Stimulated activated CD4-positive, alpha-beta T cell treated with anti-CD3 and anti-CD28 coated beads, TNF-alpha, amount 100 ng/mL, for 4 hours (primary cell): ENCODE measurements at places on chromosomes 3 and 15.
A peak's percentile ranks its signal among the peaks of the same experiment; 100 is the strongest.

- no peak for DNase-seq
These were observed 134.6 kb downstream of the LRRC28 start for GRCh38 chr15:99385865-99386264.

GRCh38 chr3:100073049-100073713 lies 41.1 kb downstream of the FILIP1L start:
- DNase-seq, result no peak

GRCh38 chr15:70197945-70198361 lies 100.2 kb upstream of the TLE3 start:
- DNase-seq, result no peak

DNA sequence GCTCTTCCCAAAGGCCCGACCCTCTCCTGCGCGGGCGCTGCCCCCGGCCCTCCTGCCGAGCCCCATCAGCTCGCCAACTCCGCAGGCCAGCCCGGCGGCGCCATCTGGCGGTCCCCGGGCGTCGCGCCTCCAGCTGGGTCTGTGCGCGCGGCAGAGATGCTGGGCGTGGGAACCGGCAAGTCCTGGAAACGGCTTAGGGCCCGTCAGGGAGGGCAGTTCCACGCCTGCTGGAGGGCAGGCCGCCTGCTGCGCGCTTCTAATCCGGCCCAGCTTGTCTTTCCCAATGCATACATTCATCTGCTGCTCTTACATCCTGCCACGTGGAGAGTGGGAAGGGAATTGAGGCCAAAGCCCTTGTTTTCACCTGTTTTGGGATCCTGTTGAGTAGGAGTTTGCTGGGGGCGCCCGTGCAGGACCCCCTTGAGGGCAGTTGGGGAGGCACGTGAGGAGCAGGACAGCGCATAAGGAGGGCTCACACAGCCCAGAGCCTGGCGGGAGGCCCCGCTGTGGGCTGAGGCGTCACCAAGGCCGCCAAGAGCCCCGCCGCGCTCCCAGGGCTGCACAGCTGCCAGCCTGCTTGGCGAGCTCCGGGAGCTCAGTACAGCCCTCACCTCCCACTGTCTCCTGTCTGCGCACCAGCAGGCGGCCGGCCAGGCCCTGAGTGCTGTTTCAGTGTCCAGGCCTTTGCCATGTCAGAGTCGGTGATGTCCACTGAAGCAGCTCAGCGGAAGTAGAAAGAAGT lies 165.6 kb downstream of the NSMCE3 start:
- peak; percentile 14 for DNase-seq

DNA sequence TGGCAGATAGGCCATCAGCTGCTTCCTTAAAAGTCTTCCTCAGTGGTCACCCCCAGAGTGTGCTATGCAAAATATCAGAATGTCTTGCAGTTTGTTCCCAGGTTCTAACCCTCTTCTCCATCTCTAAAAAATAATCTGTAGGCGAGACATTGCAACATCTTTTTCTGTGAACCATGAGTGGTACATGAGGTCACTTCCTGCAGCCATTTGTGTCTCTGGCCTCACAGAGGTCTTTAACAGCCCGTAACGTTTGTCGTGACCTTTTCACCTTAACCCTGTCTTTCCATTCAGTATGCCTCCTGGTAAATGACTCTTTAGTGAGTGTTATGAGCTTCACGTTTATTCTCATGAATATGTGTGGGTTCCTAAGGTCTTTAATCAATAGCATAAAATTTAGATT lies 145.4 kb downstream of the KLHL25 start:
- DNase-seq, result no peak

DNA sequence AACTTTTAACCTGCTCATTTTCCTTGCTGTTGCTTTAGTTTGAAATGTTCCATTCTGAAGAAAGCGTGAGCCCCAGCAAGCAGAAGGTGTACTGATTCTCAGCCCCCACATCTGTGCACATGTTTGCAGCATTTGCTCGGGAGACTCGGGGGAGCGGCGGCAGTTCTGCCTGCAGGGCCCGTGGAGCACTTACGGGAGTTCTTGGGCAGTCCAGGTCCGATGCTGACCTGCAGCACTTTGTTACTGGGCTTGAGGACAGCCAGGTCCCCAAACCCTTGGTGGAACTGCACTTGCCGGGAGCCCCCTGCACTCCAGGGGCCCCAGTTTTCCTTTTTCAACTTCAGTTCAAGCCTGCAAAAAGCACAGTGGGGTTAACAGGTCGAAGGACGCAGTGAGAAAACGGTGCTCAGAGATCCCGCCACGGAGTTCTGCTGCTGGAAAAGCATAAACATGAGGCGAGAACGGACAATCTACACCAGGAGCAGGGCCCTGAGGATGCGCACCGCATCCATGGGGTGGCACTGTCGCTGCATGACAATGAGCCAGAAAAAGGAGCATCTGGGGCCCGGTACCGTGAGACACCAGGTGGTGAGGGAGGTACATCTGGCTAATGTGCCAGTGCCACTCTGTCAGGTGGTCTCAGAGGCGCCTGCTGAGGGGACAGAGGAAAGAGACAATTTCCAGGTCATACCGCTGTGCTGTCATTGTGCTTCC lies 45.6 kb upstream of the LDHAL6B start:
- DNase-seq, result no peak

DNA sequence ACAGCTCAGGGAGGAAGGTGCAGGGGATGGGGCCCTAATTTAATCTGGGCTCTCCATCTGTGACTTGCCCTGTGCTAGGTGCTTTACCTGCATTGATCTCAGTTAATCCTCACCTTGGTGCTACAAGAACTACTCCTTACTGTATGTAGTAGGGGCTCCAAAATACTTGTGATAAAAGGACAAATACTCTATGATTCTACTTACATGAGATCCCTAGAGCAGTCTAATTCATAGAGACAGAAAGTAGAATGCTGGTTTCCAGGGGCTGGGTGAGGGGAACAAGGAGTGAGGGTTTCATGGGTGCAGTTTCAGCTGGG lies 67.2 kb downstream of the SLC6A1 start:
- no peak for DNase-seq

GRCh38 chr3:31312400-31312799 lies 220.3 kb upstream of the STT3B start:
- DNase-seq, result no peak

DNA sequence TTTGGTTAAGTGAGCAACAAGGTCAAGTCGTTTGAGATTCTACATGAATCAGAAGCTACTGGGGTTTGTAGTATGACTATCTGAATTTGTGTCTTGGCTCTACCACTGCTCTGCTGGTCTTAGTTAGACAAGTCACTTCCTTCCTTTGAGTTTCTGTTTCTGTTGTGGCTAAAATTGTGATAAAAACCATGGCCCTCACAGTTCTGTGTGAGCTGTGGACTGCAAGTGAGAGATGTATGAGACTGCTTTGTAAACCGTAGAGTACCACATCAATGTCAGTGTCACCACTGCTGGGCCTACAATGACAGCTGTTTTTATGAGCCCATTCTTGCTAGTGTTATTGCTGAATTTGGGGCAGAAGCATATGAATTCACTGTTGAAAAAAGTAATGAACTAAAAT lies 32.7 kb downstream of the RARB start:
- DNase-seq, result no peak

GRCh38 chr3:146914409-146914808 lies 309.3 kb upstream of the PLSCR5 start:
- no peak for DNase-seq

DNA sequence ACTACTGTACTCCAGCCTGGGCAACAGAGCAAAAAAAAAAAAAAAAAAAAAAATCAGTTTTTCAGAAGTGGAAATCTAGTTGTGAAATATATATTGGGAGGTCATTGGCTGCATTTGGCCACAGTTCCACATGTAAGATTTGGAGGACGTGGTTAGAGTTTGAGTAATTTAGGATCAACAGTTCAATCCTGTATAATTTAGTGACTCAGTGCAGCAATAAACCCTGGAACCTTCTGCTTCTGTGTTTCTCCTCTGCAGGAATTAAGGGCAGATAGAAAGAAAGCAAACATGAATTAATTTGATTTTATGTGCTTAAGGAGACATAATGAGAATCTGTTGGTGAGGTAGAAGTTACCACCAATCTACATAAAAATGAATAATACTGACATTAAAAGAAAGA lies 347.0 kb downstream of the PTPRG start:
- DNase-seq, result no peak

DNA sequence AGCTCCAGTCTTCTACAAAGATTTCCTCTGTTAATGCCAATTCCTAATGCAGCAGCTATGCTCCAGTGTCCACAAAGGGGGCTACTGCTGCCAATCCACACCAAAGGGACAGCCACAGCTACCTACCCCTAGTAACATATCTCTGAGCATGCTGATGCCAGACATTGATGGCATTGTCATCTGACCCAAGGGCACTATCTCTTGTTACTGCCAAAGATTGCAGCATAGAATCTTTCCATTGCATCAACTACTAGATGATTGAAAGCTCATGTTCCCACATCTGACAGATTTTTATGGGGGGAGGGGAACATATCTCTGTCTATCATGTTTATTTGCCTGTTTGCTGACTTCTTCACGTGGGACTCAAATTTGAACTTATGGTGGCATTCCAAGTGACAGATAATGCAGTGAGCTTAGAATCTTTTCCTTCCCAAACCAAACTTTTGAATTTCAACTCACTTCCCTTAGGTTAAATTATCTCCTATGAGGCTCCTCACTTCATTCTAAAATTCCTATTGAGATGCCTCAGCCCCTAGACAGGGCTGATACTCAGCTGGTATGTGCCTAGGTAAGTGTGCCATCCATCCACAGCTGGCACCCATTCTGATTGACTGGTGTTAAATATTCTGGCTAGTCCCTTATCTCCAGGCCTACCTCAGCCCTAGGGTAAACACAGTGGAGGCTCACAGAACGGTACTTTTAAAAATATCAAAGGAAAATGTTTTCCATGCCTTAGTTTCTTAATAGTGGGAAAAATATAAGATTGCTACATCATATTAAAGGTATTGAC lies 100.3 kb downstream of the STRIT1 start:
- no peak for DNase-seq

- DNase-seq, result no peak
These were observed 203.7 kb downstream of the SLC9A9 start for GRCh38 chr3:143644370-143645089.

DNA sequence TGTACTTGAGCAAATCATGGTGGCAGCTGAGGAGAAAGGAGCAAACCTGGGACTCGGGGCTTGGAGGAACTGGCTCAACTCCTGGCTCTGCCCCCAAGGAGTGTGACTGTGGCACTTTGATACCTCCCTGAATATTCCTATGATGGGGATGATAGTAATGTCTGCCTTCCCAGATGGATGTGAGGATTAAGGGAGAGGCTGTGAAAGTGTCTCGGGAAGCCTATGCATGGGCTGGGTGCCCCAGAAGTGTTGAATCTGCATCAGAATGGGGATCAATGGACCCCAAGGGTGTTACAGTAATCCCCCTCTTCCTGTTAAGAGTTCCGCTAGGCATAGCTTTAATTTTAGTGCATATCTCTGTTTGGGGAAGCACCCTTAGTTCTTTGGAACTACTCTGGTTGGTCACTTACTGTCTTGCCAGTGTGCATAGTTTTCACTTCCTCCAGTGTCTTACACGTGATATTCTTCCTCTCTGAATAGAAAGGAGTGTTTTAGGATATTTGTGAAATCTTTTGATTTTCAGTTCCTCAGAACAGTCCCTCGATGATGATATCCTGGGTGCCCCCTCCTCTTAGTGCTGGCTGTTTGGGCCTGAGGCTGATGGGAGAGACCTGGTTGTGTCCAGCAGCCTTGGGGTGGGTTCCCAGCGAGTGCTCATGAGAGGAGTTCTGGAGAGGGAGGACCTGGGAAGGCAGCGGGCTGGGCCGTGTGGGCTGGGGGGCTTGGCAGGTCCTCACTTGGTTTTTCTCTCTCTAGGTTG lies 97.5 kb downstream of the CHDH start:
- no peak for DNase-seq

DNA sequence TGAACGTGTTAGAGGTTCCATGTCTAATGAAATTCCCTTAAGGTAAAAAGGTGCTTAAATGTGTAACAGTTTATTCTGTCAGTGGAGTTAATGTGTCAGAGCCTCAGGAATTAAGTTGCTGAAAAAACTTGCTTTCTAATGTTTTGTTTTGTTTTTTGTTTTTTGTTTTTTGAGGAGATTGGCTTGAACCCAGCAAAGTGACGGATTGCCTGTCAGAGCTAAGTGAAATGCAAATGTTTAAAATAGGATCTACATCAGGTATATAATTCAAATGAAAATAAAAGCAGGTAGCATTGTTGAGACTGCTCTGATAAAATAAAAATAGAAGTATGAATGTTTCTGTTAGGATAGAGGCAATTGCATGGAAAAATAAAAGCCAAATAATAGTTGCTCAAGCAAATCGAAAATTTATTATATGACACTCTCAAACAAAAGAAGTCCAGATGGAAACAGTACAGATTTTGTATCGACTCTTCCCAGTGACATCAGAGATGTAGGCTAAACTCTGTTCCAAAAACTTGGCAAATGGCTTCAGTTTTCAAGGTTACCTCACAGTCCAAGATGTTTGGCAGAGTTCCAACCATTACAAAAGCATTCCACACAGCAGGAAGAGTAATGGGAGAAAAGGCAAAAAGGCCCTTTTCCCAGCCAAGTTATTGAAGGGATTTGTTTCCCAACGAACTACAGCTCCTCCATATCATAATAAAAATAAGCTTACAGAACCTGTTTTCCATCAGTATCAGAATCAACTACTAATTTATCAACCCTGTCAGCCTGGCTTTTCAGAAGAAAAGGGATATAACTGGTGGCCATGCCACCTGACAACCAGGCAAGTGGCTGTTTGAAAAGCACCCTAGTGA lies 291.0 kb downstream of the TBL1XR1 start:
- no peak for DNase-seq

DNA sequence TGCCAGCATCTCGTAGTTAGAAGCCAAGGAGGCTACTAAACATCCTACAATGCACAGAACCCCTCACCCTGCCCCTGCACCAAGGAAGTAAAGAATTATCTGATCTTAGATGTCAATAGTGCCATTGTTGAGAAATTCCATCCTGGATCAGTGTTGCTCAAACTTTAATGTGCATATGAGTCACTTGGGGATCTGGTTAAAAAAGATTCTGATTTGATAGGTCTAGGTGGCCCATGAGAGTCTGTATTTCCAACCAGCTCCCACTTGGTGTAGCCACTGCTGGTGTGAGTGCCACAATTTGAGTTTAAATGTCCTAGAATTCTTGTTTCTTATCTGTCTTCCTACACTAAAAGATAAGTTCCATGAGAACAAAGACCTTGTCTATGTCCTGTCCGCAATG lies 43.7 kb downstream of the TMEM45A start:
- no peak for DNase-seq

DNA sequence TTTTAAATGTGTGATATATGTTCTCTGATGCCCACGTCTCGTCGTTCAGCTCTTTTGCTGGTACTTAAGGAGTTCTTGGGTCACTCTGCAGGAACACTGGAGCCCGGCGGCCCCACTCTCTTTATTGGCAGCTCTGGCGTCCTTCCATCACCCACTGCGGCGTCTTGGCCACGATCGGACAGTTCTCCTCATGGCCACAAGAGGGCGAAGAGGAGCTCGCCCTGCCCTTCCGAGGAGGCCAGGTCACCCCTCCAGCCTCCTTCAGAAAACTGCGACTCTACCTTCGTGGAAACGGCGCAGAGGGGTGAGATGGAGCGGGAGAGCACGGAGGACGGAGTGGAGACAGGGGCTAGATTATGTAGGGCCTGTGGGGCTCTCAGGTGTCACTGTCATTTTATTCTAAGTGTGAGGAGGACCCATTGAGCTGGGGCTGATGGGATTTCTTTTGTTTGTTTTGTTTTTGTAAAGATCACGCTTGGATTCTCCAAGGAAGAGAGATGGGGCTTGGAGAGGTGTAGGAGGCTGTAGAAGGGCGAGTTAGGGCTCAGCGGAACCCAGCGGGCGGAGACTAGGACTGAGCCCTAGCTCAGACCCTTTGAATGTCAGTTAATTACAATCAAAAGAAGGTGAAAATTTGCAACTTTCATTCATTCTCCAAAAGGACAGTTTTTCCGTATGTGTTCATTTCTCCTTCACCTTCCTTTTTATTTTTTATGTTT lies 28.0 kb upstream of the GABRA5 start:
- DNase-seq, result no peak
